ENCODE measurements at places on chromosomes 16 and 17.

GRCh38 chr16:19304750-19305149, 19.2 kb downstream of the CLEC19A start:
- no peak for DNase-seq

- DNase-seq: peak; percentile 93
These were observed 52.8 kb downstream of the CDH11 start for GRCh38 chr16:65069065-65069464.

DNA sequence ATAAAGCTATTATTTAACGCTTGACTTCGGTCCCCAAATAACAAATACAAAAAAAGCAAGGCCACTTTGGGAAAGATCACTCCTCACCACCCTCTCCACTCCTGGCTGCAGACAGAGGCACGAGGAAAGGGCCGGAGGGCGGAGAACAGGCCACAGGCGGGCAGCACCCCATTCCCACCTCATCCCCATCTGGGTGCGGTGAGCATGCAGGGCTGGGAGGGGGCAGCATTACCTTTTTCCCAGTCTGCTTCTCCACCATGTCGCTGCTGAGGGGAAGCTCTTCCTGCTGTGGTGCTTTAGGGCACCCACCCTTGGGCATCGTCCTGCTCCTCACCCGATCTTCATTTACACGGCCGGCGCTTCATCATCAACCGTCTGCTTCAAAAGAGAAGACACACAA, 99.2 kb downstream of the ZNF778 start:
- DNase-seq: no peak

DNA sequence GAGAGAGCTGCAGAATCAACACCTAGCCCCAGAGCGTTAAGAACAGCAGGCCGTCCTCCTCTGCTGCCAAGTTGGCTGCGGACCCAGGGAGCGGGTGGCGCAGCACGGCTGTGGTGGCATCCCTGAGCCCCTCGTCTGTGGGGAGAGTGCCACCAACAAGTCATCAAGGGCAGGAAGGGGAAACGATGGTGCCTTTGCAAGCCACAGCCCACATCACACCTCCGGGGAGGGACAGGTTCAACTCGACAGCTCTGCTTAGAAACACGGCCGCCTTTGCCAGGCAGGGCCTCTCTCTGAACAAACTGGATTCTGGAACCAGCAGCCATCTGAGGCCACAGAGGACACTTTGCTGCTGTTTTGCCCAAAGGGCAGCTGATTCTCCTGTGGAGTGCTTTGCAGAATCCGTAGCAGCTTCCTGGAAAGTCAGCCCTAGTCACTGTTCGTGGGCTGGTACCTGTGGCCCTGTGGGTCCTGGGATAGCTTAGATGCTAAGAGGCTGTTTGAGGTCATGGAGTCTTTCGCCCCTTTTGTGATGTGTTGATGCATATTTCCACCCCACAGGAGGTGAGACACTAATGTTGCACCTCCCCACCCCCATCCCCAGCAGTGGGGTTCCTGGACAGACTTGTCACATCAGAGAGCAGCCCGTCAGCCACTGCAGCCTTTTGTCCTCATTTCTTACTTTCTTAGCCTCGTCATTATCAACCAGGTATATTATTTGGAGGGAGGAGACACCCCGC, 270.6 kb downstream of the CPPED1 start:
- no peak for DNase-seq

DNA sequence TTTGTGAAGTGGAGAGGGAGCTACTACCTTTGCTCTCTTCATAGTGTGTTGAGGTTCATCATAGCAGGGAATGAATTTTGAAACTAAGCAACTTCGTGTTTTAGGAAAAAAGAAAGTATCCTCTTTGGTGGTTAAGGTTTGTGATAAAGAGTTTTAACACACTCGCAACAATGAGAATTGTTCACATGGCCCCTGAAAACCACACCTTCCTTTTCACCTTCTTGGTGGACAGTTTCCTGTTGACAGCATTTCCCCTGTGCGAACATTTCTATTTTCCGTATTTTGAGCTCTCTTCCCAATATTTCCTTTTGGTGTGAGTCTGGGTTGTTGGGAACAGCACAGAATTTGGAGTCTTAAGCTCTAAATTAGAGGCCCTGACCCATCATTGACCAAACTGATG, 3.8 kb downstream of the OR4D2 start:
- DNase-seq: no peak

DNA sequence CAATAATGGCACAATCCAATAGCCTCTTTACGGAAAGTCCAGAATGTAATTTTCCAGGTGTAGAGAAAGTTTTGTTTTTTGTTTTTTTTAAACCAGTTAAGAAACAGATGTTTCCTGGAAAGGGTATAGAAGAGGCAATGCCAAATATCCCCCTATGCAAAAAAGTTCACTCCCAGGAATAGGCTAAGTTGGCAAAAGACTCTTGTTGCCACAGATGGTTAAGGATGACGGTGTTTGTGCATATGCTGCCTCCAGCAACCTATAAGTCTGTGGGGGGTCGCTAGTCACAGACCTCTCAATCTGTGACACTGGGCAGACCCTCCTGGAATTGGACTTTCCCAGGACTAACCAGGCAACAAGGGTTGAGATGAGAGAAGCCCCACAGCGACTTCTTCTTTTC, 20.9 kb upstream of the HP start:
- DNase-seq: no peak

DNA sequence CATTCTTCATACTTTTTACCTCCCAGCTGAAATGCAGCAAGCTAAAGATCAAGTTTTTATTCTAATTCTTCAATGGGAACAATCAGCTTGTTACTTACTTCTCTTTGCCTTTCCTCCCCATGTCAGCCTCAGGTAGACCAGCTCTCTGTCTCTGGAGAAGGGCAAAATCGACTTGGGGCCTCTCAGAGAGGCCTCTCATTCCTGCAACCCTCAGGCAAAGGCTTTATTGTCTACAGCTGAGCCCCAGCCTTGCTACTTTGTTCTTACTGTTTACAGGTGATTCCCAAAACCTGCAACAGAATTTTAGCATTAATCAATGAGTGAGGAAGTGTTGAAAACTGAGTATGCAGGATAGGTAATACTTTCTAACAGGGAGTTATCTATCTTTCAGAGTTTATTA, 148.6 kb downstream of the KIF2B start:
- no peak for DNase-seq

DNA sequence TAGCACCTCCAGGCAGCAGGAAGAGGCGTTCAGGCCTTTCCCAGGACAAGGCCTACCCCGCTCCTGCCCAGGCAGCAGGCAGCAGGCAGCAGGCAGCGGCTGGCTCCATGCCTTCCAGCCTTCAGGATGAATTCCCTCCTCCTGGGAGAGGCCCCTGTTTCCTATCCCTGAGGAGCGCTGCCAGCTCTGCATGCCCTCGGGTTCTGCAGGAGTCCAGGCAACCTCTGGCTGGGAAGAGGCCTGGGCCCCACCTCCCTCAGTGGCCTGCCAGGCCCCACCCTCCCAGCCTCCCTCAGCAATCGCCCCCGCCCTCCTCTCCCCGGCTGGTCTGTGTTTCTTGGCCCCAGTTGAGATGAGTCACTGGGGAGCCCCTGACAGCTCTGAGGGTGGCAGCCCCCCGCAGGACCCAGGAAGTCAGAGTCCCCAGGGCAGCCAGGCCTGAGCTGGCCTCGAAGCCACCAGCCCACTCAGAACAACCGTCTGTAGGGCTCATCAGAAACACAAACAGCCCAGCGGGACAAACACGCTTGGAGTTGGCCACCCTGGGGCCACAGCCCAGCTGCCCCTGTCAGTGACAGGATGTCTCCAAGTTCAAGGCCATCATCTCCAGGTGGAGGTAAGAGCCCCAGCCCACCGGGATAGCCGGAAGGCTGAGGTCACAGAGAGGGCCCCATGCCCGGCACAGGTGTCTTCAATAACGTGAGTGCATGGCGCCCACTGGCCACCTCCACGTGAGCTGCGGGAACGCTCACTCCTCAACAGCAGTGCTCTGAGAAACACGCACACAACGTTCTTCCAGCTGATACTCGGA, 39.5 kb upstream of the CIBAR2 start:
- DNase-seq: peak; percentile 96

DNA sequence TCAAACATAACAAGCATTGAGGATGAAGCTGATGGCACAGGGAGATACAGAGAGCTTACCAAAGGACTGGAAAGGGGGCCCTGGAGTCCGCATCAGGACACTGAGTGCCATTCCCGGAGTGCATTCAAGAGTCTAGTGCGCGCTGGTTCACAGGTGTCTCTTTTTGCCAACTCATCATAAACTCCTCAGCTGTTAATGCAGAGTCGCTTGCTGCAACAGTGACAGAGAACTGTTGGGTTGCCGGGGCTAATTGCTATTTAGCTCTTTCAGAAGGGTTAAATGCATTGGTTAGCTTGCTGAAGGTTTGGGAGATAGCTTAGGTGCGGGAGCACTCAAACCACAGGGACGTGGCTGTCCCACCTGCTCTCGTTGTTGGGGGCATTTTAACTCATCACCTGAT, 1091.6 kb upstream of the EEF2KMT start:
- DNase-seq: no peak

DNA sequence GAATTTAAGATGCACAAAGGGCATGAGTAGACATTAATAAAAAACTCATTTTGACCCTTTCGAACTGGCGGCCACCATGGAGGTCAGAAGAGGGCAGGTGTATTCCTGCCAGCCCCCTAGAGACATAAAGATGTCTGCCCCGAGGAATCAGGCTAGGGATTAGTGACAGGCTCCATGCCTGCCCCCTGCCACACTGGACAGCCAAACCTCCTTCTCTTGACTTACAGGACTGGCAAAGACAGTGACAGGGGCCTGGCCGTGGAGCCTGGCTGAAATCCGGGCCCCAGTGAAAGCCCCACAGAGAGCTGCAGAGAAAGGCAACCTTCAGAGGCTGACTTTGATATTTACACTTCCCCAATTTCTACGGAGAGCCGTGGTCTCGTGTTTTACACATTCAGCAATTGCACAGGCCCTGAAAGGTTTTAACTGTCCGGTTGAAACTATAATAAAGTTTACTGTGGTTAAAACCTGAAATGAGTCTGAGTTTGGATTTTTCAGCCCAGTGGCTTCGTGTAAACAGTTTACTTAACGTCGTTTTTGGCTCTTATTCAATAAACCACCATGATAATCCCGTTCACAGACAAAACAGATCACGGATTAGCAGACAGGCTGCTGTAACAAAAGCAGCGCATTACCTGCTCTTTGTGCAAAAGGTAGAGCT, 243.9 kb upstream of the MYOCD start:
- DNase-seq: no peak

GRCh38 chr17:3847165-3847670, 1.2 kb upstream of the NCBP3 start:
- no peak for DNase-seq

DNA sequence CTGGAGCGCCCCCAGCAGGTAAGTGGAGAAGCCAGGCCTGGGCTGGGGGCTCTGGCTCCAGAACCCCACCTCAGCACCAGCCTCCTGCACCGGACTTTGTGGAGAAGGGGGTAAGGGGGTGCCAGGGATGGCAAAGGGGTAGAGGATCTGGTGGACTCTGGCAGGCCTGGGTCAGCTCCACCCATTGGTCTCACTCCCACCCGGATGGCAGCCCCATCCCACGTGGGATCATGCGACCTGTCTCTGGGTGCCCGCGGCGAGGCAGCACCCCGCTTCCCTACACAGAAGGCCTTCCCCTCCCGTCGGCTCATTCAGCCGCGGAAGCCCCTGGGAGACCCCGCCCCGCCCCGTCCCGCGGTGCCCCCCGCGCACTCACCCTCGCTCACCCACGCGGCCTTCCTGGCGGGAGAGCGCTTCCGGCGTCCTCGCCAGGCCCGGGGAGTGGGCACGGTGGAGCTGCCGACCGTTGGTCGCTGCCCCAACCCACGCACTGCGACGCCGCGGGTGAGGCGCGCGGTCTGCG, 498 bp upstream of the PLEKHG4 start:
- peak; percentile 51 for DNase-seq

DNA sequence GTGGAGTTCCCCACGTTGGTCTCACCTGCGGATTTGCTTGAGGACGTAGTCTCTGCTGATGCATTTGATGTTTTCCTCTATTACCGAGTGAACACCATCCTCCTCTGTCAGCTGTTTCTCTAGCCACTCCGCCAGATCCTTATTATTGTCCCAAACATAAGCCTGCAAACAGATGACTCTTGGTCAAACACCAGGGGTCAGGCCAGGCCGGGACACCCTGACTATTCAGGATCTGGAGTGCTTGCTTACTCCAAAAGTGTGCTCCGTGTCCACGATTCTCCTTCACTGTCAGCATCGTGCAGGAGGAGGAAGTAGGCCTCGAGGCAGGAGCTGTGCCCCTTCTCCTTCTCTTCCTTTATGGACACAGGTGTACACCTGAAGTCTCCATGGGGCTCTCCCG, 140.2 kb downstream of the AATF start:
- no peak for DNase-seq

- no peak for DNase-seq
These were observed 7.8 kb upstream of the MLLT6 start for GRCh38 chr17:38697061-38697820.

- peak; percentile 96 for DNase-seq
These were observed 11.1 kb downstream of the NLRC5 start for GRCh38 chr16:57000271-57001025.

- DNase-seq: no peak
These were observed 10.9 kb downstream of the HDAC5 start for GRCh38 chr17:44112284-44113280.

DNA sequence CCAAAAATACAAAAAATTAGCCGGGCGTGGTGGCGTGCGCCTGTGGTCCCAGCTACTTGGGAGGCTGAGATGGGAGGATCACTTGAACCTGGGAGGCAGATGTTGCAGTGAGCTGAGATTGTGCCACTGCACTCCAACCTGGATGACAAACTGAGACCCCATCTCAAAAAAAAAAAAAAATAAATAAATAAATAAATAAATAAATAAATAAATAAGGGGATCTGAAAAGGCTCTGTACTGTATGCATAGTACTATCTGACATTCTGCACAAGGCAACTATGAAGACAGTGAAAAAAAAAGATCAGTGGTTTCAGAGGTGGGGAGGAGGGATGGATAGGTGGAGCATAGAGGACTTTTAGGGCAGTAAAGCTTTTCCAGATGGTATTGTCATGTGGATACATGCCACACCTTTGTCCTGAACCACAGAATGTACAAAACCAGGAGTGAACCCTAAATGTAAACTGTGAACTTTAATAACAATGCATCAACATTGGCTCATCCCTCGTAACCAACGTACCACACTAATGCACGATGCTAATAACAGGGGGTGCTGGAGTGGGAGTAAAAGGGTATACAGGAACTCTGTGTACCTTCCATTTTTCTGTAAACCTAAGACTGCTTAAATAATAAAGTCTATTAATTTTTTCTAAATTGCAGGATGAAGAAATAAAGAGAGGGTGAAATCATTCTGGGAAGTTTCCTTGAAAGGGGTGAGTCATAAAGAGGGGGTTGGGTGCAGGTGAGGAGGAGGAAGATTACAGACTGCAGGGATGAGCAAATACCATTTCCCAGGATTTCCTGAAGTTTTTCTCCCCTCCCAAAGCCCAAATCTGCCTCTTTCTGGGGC, 155.8 kb upstream of the SDK2 start:
- DNase-seq: no peak

GRCh38 chr16:56988161-56988947, 1.0 kb upstream of the NLRC5 start:
- peak; percentile 44 for DNase-seq

GRCh38 chr17:9521062-9521461, 54.6 kb downstream of the STX8 start:
- DNase-seq: no peak

- DNase-seq: no peak
These were observed 53.3 kb downstream of the CES1 start for GRCh38 chr16:55779402-55780094.

All from EL (cell line).